ENCODE measurements at places on chromosomes 7 and 10.

DNA sequence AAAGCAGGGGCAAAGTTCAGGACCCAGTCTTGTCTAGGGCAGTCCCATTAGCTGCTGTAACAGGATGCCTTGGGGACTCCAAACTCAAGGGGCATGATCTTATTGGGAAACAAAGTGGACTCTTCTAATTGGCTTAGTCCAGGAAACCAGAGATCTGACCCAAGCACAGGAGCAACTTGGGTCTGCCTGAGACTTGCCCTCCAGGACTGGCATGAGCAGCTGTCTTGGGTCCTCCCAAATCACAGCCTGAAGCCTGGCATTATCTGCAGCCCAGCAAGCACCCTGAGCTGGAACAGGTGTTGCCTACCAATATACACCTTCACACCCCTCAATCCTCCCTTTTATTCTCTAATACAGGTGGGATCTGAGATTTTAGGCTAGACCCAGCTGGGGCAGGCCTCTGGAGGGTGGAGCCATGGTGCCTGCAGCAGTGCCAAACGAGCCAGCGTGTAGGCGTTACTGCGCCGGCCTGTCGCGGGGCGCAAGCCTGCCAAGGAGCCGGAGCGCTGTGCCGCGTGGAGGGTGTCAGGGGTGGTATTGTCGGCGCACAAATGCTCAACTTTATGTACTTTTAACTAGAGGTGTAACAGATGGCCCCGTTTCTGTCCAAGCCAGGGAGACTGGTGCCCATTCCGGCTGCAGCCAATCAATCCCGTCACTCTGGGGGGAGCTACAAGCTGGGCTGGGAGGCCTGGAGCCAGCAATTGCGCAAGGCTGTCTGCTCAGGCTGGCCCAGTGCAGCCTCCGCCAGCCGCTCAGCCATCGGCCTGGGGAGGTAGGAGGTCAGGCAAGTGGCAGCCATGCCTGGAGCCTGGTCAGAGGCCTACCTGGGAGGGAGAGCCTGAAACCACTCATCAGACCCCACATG lies 12.8 kb upstream of the LBX1 start:
- no peak for DNase-seq

- DNase-seq: no peak
Measured at GRCh38 chr7:30379741-30380140, 95.3 kb downstream of the ZNRF2 start.

DNA sequence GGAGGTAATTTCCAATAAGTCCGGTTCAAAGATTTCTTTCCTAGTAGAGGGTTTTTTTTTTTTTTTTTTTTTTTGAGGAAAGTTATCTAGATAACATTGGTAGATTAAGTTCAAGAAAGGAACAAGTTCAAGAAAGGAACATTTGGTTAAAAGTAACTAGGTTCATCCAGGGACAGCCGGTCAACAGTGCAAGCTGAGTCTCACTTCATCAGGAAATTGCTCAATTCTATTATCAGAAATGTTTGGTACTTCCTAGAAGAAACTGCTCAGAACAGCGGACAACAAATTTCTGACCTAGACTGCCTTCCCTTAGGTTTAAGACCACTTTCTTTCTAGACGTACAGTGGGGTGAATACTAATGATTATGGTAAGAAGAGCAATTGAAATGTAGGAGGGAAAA lies 3.7 kb upstream of the IL2RA start:
- DNase-seq: no peak

DNA sequence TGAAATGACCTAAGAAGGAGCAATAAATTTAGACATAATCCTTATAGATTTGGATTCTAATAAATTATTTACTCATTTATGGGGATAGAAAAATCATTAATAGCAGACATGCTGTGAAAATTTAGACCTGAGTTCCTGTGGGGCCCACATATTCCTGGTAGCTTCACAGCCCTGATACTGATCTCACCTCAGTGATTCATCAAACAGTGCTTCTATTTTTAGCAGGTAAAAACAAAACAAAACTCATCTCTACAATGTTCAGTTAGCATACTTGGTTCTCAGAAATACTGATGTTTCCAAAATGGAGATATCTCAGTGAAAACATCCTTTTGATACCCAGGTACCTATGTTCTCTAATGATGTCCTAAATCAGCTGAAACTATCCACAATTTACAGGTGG lies 841.1 kb upstream of the SORCS1 start:
- no peak for DNase-seq

DNA sequence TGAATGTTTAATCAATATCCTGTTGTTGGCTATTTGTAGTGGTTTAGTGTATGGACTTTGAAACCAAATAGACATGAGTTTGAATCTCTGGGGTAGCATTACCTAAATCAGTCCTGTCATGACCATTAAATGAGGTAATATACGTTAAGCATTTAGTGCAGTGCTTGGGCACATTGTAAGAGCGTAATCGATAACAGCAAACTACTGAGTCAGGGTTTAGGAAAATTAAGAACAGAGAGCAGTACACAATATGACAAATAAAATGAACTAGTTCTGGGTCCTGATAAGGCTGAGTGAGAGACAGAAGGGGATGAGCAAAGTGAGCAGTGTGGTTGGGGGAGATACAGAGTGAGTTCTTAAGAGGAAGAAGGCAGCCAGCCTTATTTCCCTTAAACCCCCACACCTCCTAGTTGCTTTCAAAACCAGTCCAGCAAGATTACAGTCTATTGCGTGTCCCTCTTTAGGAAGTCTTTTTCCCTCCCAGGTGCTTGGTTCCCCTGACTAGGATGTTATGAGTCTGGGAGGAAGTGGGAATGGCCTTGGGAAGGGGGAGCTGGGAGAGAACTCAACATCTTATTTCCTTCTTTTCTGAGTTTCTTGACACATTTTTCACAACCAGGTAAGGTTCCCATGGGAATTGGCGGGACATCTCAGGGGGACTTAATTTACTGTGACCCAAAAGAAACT lies 171.0 kb downstream of the SND1 start:
- no peak for DNase-seq

DNA sequence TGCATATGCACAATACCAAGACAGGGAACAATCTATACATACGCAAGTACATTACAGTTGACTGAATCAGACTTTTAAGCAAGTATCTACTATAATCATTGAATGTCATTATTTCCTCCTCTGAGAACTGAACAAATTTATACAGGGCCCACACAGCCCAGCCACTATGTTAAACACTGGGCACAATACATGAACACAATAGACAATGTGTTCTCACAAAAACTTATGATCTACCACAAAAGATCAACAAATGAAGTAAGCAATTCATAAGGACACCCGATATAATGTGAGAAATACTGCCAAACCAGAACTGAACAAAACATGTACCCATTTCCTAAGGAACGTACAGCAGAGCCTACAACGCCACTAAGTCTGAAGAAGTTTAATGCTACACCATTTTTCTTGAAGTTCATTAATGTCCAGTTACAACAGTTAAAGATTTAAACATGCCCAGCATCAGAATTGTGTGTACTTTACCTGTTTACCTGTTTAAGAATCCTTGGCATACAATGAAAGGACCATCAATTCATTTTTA lies 31.5 kb downstream of the SHTN1 start:
- DNase-seq: no peak

- DNase-seq: no peak
Measured at GRCh38 chr10:22824520-22824919, 103.3 kb upstream of the ARMC3 start.
